ENCODE measurements at places on chromosomes 12 and 14. TPM values are rescaled to one million over a fixed set of nuclear protein-coding genes. Genes with fewer than 3 reads are reported as not detected.

DNA sequence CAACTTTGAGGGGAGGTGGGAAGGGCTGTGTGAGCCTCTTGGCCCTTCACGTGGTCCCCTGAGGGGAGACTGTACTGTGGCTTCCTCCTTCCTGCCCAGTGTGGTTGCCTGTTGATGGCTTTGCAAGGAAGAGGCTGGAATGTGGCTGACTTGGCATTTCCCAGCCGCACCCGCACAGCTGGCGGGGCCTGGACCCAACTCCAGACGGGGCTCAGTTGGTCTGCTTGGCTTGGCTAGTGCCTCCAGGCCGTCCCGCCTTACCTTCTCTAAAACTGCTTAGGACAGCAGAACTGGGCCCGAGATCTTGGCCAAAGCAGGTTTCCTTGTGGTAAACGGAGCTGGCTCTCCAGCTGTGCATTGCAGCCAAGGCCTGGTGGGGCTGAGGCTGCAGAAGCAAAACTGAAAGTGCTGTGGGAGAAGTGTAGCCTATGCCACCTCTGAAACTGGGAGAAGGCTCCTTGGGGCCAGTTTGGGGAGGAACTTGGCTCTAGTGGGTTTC is 139.5 kb downstream of the SMOC1 start:
- DNase-seq: no peak

- no peak for DNase-seq
Measured at GRCh38 chr14:39169541-39169900, 612 bp downstream of the TRAPPC6B start.

- no peak for DNase-seq
Measured at GRCh38 chr14:56127156-56127555, 8.9 kb downstream of the PELI2 start.

- DNase-seq: no peak
Measured at GRCh38 chr14:83624541-83624940, 1905.4 kb upstream of the FLRT2 start.

DNA sequence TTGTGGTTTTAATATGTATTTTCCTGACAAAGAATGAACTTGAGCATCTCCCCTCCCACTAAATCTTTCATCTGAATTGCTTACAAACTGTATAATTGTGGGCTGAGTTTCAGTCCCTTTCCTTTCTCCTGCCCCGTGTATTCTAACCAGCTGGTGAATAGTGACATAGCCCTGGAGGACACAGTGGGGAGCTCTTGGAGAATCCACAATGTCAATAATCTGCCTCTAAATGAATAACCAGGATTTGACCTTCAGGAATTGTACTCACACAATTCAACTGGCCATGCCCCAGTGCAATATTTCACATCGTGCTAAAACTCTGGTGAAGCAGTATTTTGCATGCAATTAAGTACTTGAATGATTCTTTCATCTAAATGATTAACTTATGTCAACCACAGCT is 177.2 kb downstream of the C12orf42 start:
- no peak for DNase-seq

- DNase-seq: no peak
Measured at GRCh38 chr12:47218191-47218654, 138.5 kb upstream of the AMIGO2 start.

GRCh38 chr12:64526859-64527258 is 74.9 kb downstream of the TBK1 start:
- no peak for DNase-seq

DNA sequence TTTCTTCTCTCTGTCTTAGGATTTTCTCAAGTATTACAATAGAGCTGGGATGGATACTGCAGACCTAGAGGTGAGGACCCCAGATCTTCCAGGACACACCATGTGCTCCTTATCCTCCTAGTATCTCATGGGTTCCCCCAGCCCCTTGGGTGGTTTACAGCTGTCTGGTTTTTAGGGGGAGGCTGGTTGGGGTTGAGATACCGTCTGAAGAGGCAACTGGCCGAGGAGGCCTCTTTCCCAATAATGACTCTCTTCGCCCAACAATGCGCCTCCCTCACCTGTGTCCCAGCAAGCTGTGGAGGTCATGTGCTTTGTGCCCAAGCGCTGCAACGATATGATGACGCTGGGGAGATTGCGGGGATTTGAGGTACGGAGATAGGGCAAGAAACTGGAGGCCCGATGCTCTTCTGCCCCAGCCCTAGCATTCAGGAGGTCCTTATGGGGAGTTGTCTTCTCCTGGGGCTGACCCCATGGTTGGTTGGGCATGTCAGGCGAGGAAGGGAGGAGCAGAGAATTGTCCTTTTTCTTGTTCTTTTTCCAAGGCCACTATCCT is 3.8 kb downstream of the ARHGEF25 start:
- no peak for DNase-seq

- no peak for DNase-seq
Measured at GRCh38 chr12:88179436-88180014, 37.4 kb downstream of the TMTC3 start.

Gene CLEC1B
- total RNA-seq: not detected

Gene SSTR1
- total RNA-seq: 1.8 TPM

Gene CFAP251
- total RNA-seq: 1.0 TPM

Gene DEGS2
- not detected for total RNA-seq

Gene CCDC177
- total RNA-seq: not detected

All from right atrium auricular region (tissue), 2 donors.